GM13977 (cell line): ENCODE measurements at places on chromosomes 3 and 15.
A peak's percentile ranks its signal among the peaks of the same experiment; 100 is the strongest.

GRCh38 chr3:16668776-16669545 is 63.7 kb upstream of the DAZL start:
- no peak for DNase-seq

DNA sequence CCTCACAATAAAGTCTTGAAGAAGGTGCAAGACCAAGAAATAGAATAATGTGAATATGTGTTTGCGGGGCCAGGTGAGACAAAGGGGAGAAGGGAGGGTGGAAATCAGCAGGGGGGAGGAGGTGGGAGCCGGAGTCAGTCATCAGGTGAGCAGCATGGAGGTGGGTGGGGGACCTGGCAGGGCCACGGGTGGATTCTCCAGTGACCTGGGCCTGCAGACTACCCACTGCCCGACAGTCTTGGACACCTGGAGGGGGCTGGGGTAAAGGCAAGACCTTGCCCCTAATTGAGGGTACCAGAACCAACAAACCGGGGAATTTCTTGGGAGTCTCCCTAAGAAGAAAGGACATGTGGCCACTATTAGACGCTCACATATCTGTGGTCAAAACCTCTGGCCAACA is 95.8 kb downstream of the CHSY1 start:
- DNase-seq = no peak

DNA sequence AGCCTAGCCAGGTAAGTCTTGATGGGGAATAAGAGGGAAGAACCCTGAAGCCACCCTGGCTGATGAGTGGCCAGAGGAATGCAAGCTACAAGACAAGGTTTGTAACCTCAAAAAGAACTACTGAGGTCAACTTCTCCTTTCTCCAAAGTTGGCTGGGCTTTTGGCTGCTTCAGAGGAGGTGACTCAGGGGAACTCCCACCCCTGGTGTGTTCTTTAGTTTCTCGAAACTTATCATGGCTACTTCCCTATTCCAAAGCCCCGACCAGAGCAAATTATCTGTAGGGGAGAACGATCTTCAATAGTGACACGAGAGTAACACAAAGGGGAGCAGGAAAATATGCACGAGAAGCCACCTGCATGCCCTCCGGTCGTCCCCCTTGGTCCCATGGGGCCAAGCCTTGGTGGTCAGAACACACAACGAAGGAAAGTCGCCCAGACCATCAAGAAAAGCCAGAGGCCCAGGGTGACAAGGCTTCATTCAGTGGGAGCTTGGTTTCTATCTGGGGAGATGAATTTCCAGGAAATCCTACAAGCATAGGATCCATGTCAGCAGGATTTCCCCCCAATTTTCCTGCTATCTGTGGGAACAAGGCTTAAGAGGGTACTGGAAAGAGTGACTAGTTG is 6.5 kb upstream of the BCL2A1 start:
- DNase-seq = no peak

GRCh38 chr15:96273317-96274086 is 57.0 kb upstream of the NR2F2 start:
- DNase-seq = peak; percentile 19

DNA sequence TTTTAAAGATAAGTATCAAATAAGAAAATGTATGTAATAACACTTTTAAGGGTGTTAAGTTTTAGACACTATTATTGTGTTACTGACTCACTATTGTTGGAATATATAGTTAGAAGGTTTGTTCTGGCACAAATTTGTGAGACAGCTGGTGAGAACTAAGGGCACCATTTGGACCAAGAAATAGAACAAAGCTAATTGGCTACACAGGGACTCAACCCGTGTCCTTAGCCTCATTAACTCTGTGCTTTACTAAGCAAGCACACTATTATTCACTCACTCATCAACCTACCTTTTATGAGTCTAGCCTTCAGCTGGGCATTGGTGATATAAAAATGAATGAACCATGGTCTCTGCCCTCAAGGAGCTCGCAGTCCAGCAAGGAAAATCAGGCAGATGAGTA is 4.1 kb upstream of the UNC13C start:
- DNase-seq = no peak

- DNase-seq = no peak
Measured at GRCh38 chr15:34271493-34271892, 46.7 kb downstream of the EMC4 start.

GRCh38 chr3:121552379-121552778 is 6.6 kb upstream of the POLQ start:
- DNase-seq = no peak

- no peak for DNase-seq
Measured at GRCh38 chr3:138493804-138494606, 59.6 kb downstream of the ESYT3 start.

DNA sequence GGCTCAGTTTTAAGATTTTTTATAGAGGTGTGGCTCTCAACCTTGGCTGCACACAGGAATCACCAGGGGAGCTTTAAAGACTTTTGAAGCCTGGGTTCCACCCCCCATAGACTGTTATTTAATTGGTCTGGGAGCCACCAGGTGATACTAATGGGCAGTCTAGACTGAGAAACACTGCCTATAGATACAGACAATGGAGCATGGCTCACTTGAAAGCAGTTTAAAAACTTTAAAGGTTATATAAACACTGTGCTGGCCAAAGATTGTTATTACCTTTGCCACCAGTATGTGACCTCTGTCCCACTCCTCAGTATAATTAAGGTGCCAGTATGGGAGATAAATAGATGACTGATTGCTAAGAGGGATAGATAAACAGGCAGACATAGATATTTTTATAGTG is 3.8 kb downstream of the GOLIM4 start:
- DNase-seq = no peak

DNA sequence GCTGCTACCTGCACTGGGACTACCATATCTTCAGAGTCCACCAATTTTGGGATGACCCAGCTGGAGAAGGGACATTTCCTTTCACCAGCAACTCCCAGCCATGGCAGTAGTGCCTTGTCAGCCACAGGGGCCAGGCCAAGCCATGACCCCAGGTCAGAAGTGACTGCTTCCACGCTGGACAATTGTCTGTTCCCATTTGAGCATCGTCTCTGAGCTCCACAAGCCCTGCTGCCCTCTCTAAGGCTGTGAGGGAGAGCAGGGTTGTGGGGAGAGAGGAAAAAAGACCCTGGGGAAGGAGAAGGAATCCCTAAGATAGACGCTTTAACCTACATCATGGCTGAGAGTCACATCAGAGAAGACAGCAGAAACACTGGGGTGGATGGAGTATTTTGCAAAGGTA is 7.4 kb upstream of the RARRES1 start:
- DNase-seq = no peak

DNA sequence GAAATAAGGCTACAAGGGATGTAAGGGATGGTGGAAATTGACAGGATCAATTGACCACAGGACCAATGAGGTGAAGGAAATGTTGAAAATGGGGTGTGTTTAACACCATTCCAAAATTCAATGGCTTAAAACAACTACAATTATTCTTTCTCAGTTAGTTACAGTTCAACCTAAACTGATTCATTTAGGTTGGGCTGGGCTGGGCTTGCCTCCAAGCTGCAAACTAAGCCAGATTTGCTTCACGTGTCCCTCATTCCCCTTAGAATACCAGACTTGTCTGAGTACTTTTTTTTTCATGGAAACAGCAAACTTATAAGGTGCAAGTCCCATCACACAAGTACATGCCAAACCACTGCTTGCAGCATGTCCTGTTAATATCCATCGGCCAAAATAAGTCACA is 280.1 kb downstream of the NEK10 start:
- DNase-seq = no peak

GRCh38 chr3:18886331-18886730 is 262.0 kb upstream of the KCNH8 start:
- DNase-seq = no peak

- no peak for DNase-seq
Measured at GRCh38 chr3:61638741-61639140, 77.4 kb downstream of the PTPRG start.

GRCh38 chr3:69189487-69189886 is 67.1 kb upstream of the LMOD3 start:
- DNase-seq = no peak

DNA sequence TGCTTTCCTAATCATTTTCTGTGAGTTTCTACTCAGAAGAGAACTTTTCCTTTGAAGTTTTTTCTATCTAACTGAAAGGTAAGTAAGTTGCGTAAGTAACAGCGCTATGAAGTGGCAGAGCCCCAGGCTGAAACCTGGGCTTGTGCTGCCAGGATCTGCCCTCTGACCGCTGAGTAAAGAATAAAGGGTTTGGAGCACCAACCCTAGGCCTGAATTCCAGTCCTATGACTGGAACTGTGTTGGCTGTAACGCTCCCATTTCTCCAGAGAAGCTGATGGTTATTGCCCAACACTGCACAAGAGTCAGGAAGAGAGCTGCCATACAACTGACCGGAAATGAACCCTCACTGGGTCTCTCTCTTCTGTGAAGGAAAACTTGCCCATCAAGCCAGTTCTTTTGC is 87.0 kb downstream of the FOXB1 start:
- no peak for DNase-seq

GRCh38 chr15:85129881-85130280 is 148.2 kb downstream of the PDE8A start:
- no peak for DNase-seq

- DNase-seq = no peak
Measured at GRCh38 chr3:188948997-188949389, 222.8 kb upstream of the TPRG1 start.

- DNase-seq = no peak
Measured at GRCh38 chr15:90884719-90885431, 571 bp downstream of the FES start.

DNA sequence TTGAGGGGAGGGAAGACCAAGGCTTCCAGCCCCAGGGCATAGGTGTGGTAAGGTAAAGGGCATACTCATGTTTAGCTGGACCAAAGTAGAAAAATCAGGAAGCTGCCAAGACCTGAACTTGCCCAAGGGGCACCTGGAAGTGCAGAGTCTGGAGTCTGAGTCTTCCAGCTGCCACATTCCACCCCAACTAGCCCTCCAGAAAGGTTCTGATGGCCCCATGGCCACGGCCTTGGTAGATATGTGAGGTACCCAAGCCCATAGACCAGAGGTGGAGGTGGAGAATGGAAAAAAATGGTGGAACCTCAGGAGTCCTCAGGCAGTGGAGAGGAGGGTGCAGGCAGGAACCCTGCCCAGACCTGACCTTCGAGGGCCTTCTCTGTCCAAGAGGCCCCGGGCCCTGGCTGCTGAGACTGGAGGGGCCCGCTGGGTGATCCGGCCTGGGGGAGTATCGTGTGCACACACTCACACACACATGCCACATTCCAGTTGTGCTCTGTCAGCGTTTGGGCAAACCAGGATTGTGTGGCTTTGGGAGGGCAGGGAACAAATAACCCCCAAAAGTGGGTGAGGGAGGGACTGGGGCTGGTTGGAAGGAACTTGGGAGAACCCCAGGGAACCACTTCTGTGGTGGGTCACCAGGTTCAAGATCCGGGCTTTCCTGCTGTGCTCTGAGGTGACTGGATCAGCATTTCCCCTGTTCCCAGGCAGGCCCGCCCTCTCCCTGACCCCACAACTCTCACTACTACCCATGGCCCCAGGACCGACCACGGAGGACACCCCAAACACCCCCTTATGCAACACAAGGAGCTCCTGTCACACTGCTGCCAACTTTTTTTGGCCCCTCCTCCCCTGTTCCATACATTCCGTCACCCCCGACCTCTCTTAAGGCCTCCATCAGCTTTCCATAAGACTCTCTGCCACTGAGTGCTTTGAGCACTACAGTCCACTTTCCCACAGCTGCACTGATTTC is 11.6 kb downstream of the MYL3 start:
- no peak for DNase-seq

- DNase-seq = no peak
Measured at GRCh38 chr3:139836698-139837464, 98.1 kb upstream of the CLSTN2 start.

GRCh38 chr3:100482176-100482575 is 10.2 kb upstream of the TMEM45A start:
- DNase-seq = no peak

DNA sequence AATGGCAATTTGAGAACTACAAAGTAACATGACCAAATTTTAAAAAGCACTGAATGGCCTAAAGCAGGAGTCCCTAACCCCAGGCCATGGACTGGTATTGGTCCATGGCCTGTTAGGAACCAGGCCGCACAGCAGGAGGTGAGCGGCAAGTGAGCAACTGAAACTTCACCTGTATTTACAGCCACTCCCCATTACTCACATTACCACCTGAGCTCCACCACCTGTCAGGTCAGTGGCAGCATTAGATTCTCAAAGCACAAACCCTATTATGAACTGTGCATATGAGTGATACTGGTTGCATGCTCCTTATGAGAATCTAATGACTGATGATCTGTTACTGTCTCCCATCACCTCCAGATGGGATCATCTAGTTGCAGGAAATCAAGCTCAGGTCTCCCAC is 48.8 kb downstream of the SENP7 start:
- no peak for DNase-seq

DNA sequence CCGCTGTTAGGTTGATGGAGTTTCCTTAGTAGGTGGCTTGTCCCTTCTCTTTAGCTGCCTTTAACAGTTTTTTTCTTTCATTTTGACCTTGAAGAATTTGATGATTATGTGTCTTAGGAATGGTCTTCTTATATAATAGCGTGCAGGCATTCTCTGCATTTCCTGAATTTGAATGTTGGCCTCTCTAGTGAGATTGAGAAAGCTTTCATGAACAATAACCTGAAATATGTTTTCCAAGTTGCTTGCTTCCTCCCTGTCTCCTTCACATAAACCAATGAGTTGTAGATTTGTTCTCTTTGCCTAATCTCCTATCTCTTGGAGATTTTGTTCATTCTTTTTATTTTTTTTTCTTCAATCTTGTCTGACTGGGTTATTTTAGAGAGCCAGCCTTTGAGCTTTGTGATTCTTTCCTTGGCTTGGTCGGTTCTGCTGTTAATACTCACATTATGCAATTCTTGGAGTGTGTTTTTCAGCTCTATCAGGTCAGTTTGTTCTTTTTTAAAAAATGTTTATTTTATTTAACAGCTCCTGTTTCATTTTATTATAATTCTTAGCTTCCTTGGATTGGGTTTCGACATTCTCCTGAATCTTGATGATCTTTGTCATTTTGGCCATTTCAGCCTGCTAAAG is 627.9 kb downstream of the SI start:
- no peak for DNase-seq
